GM13976 (cell line): ENCODE measurements at places on chromosomes 16 and 17.

DNA sequence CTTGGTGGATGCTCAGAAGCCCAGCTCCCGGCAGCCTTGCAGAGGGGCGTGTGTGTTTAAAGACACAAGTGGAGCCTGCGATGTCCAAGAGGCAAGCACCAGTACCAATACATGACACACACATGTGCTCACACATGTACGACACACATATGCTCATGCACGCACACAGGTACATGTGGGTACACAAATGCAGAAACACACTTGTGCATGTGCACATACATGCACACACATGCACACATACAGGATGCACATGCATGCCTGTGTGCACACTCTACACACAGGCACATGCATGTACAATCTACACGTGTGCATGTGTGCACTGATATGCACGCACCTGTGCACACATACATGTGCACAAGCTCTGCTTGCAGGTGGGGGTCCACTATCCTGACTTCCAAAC lies 10.8 kb downstream of the RBFOX3 start:
- DNase-seq, result no peak

- DNase-seq, result no peak
Observed at GRCh38 chr17:4536742-4537411, 18.3 kb downstream of the MYBBP1A start.

GRCh38 chr16:21300309-21301167 lies 22.4 kb upstream of the CRYM start:
- DNase-seq, result peak; percentile 84

DNA sequence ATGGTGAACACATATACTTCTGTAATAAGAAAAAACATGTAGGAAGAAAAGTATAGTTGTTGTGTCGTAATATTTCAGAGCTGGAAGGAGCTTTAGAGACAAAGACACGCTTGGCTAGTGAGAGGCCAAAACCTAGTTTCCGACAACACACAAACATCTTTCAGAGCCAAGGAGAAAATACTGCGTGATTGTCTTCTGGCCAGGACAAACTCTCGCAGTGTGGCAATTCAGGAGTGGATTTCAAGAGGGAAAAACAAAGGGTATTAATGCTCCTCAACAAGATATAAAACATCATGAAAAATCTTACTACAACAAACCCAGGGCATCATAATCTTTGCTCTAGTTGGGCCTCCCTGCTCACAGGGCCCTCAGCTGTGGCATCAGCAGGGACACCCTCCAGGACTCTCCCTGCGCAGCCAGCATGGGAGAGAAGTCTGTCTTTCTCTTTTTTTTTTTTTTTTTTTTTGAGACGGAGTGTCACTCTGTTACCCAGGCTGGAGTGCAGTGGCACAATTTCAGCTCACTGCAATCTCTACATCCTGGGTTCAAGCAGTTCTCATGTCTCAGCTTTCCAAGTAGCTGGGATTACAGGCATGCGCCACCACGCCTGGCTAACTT lies 66.4 kb downstream of the CYB5B start:
- no peak for DNase-seq

GRCh38 chr17:8629371-8630226 lies 926 bp downstream of the MYH10 start:
- DNase-seq, result peak; percentile 47

GRCh38 chr16:7351610-7352510 lies 19.2 kb downstream of the RBFOX1 start:
- no peak for DNase-seq

- DNase-seq, result peak; percentile 38
Observed at GRCh38 chr17:39270923-39271322, 45.2 kb upstream of the STAC2 start.
